ENCODE measurements at places on chromosomes 7 and 10. TPM values are rescaled to one million over a fixed set of nuclear protein-coding genes. Genes with fewer than 3 reads are reported as not detected.

DNA sequence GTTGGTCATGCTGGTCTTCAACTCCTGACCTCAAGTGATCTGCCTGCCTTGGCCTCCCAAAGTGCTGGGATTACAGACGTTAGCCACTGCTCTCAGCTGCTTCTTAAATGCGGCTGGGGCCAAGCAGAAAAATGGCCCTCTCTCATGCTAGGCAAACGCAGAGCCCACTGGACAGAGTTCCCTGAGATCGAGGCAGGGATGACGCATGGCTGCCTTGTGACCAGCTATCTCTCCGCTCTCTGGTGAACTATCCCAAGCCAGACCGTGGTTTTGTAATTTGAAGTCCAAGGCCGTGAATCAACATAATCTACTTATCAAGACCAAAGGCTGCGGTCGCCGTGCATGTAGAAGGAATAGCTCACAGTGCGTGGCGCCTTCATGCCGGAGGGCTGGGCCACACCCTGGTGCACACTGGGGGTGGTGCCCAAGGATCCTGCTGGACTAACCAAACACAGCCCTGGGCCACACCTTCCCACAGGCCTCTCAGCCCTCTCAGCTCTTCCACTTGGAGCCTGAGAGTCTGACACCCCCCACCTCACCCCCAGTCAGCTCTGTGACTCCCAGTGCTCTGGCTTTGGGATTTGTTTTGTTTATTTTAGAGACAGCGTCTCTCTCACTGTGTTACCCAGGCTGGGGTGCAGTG lies 88.1 kb upstream of the CUX1 start:
- peak overlapping the region; percentile 66 for H3K27ac ChIP-seq
- DNase-seq: peak; percentile 84
- H3K4me1 ChIP-seq: peaks cover 13% of the 10 kb centered on the region
- no peaks in the 10 kb centered on the region for H3K36me3 ChIP-seq

- H3K36me3 ChIP-seq: peaks cover 25% of the 10 kb centered on the region
- no peak overlapping the region for H3K27ac ChIP-seq
- H3K4me3 ChIP-seq: no peak overlapping the region
Observed at GRCh38 chr10:132702601-132703418, 83.1 kb downstream of the NKX6-2 start.

DNA sequence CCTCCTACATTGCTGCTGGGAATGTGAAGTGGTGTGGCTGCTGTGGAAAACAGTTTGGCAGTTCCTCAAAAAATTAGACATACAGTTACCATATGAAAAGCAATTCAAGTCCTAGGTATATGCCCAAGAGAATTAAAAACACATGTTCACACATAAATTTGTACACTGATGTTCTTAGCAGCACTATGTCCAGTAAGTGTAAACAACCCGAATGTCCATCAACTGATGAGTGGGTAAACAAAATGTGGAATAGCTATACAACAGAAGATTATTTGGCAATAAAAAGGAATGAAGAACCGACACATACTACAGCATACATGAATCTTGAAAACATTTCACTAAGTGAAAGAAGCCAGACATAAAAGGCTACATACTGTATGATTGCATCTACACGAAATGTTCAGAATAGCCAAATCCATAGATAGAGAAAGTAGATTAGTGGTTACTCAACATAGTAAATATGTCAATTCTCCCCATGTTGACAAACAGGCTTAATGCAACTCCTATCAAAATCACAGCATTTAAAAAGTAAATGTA lies 17.2 kb downstream of the CEP41 start:
- H3K4me3 ChIP-seq: no peak overlapping the region
- H3K36me3 ChIP-seq: no peaks in the 10 kb centered on the region
- no peaks in the 10 kb centered on the region for H3K27me3 ChIP-seq
- peaks cover 13% of the 10 kb centered on the region for H3K4me1 ChIP-seq
- DNase-seq: no peak
- no peak overlapping the region for H3K27ac ChIP-seq

DNA sequence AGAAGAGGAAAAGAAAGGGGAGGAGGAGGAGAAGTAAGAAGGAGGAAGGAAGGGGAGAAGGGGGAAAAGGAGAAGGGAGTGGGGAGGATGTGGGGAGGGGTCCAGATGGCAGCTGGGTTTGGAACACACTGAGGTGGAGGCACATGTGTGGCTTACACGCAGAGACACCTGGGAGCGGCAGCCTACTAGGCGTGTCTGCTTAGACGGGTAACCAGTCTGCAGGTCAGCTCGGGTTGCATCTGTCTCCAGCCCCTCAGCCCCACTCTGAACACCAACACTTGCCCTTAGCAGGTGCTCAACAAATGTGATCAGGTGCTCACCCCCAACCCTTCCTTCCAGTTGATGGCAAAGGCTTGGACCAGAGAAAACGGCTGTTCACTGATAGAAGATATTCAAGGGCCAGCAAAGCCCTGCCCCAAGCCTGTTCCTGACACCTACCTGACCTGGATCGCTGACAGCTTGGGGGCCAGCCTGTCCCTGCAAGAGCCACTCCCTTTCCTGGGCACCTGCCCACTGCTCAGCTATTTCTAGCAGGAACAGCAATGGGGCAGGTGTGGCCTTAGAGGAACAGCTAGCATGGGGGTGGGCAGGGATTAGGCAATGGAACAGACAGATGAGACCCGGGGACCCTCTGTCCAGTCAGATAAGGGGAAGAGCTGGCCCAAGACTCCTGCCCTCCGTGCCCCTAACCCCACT lies 70.5 kb downstream of the SH3PXD2A start:
- H3K4me1 ChIP-seq: peaks cover 32% of the 10 kb centered on the region
- H3K27ac ChIP-seq: no peak overlapping the region
- peak; percentile 87 for DNase-seq
- no peaks in the 10 kb centered on the region for H3K36me3 ChIP-seq

- no peak overlapping the region for H3K27ac ChIP-seq
- H3K4me1 ChIP-seq: no peaks in the 10 kb centered on the region
- no peaks in the 10 kb centered on the region for H3K36me3 ChIP-seq
- no peaks in the 10 kb centered on the region for H3K27me3 ChIP-seq
- no peak overlapping the region for H3K4me3 ChIP-seq
- no peak for DNase-seq
Observed at GRCh38 chr10:68633281-68633680, 73.1 kb downstream of the TET1 start.

- peaks cover 62% of the 10 kb centered on the region for H3K4me1 ChIP-seq
- no peak for DNase-seq
- H3K36me3 ChIP-seq: no peaks in the 10 kb centered on the region
- no peak overlapping the region for H3K4me3 ChIP-seq
- peak overlapping the region; percentile 18 for H3K27ac ChIP-seq
Observed at GRCh38 chr10:72310241-72310633, 36.5 kb downstream of the DDIT4 start.

- no peak overlapping the region for H3K27ac ChIP-seq
- no peaks in the 10 kb centered on the region for H3K36me3 ChIP-seq
- DNase-seq: no peak
- H3K4me1 ChIP-seq: no peaks in the 10 kb centered on the region
Observed at GRCh38 chr7:29243910-29244655, 49.5 kb downstream of the CHN2 start.

GRCh38 chr10:69360485-69361302 lies 56.0 kb downstream of the TACR2 start:
- DNase-seq: peak; percentile 85
- H3K27ac ChIP-seq: peak overlapping the region; percentile 74
- peaks cover 57% of the 10 kb centered on the region for H3K4me1 ChIP-seq
- peaks cover 41% of the 10 kb centered on the region for H3K36me3 ChIP-seq

DNA sequence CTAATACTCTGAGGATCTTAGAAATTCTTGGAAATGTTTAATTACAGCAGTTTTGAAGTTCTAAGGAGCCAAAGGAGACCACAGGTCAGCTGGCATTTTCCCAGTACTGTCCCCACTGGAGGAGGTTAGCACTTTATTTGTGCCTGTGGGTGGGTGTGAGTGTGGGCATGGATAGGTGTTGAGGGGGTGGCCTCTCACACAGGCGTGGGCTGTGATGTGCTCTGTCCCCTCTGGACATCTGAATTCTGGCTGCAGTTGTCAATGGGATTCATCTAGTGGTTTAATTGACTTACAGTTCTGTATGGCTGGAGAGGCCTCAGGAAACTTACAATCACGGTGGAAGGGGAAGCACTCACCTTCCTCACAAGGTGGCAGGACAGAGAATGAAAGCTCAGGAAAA lies 135.4 kb upstream of the NAMPT start:
- H3K4me3 ChIP-seq: no peak overlapping the region
- no peak for DNase-seq
- peaks cover 67% of the 10 kb centered on the region for H3K4me1 ChIP-seq
- no peaks in the 10 kb centered on the region for H3K27me3 ChIP-seq
- peak overlapping the region; percentile 77 for H3K27ac ChIP-seq

- no peaks in the 10 kb centered on the region for H3K27me3 ChIP-seq
- H3K27ac ChIP-seq: no peak overlapping the region
- no peak overlapping the region for H3K4me3 ChIP-seq
Observed at GRCh38 chr10:76116523-76116922, 685.1 kb downstream of the LRMDA start.

GRCh38 chr7:158014976-158015375 lies 572.6 kb downstream of the PTPRN2 start:
- no peak for DNase-seq
- no peaks in the 10 kb centered on the region for H3K27me3 ChIP-seq
- H3K27ac ChIP-seq: no peak overlapping the region
- no peaks in the 10 kb centered on the region for H3K36me3 ChIP-seq
- H3K4me1 ChIP-seq: peaks cover 10% of the 10 kb centered on the region

GRCh38 chr7:130095812-130096211 lies 25.5 kb downstream of the KLHDC10 start:
- no peaks in the 10 kb centered on the region for H3K36me3 ChIP-seq
- no peak overlapping the region for H3K4me3 ChIP-seq
- no peaks in the 10 kb centered on the region for H3K27me3 ChIP-seq
- H3K27ac ChIP-seq: no peak overlapping the region
- DNase-seq: no peak
- peaks cover 27% of the 10 kb centered on the region for H3K4me1 ChIP-seq

GRCh38 chr10:109837384-109837783 lies 85.9 kb downstream of the XPNPEP1 start:
- no peak overlapping the region for H3K27ac ChIP-seq
- H3K4me3 ChIP-seq: no peak overlapping the region
- H3K36me3 ChIP-seq: no peaks in the 10 kb centered on the region

- H3K27ac ChIP-seq: no peak overlapping the region
- no peaks in the 10 kb centered on the region for H3K27me3 ChIP-seq
Observed at GRCh38 chr7:43234073-43234472, 121.6 kb downstream of the HECW1 start.

DNA sequence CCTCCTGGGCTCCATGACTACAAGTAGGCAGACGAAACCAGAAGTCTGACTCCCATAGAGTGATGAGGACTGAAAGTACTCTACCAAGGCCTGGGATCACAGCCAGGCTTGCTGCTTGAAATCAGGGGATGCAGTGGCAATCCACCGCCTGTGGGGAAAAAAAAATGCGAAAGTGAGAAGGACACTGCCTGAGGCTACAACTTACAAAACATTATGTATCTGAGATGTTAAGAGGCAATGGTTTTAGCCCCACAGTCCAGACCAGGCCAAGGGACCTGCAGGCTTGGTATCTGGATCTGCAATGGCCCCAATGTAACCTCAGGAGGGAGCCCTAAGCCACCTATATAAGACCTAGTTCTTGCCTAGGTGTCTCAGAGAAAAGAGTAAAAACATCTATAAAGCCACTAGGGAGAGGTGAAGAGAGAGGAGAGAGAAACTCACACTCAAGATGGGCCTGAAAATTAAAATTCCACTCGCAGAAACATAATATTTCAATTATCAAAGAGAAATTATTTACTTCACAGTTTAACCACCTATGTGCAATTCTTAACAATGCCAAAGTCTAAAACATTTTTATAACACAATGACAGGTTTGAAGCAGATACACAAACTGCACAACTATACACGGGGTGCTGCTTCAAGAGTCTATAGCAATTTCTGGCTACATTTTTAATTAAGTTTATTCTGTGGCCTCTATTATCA lies 13.9 kb downstream of the DNAJC1 start:
- H3K27me3 ChIP-seq: no peaks in the 10 kb centered on the region
- H3K27ac ChIP-seq: no peak overlapping the region
- H3K4me3 ChIP-seq: no peak overlapping the region
- H3K4me1 ChIP-seq: no peaks in the 10 kb centered on the region
- peak; percentile 53 for DNase-seq

DNA sequence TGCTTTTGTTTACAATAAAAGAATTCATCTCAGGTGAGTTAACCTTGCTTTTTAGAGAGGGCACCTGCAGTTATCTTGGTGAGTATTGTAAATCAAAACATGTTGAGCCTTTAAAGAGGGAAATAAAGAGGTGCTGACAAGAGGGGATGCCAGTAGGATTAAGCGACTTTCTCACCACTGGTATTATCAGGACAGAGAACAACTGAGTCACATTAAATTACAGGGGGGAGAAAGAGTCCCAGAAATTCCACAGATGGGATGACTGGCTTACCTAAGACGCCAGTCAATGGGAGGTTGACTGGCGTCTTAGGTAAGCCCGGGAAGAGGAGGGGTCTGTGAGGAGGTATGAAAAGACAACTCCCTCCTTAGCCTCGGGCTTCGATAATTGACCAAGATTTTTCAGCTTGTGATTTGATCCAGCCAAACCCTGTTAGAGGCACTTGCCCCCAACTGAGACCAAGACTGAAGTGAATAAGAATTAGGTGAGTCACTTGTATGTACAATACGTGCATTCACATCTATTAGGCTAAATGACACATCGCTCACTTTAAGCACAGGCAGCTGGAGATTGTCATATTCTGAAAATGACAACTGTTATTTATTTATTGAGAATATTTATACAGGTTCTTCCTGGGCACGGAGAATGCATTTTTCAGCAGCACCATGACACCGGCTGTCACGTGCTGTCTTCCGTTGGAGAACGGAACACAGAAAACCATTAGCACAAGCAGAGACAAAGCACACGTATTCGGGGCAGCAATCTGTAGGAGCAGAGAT lies 117.6 kb downstream of the SEM1 start:
- no peaks in the 10 kb centered on the region for H3K27me3 ChIP-seq
- no peak overlapping the region for H3K27ac ChIP-seq
- no peaks in the 10 kb centered on the region for H3K4me1 ChIP-seq
- DNase-seq: no peak
- H3K36me3 ChIP-seq: no peaks in the 10 kb centered on the region

DNA sequence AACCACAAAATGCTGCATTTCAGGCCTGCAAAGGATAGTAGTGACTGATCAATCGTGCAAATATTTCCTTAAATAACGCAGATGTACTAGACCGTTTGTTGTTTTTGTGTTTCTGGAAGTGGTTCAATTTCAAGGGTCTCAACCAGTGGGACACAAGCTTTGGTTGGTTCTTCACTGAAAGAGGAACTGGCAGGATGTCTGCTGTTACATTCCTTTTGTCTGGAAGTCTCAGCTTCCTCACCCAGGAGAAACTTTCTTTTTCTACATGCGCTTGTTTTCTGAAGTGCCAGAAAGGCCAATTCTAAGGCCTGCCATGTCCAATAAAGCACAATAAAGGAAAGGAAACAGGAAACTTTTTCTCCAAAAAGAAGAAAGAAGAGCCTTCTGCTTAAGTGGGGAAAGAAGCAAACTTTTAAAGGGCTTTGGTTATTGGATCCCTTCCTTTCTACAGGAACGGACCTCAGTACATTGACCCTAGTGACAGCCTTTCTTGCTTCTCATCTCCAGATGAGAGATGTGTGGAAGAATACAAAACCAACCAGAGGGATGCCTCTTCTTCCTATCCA lies 4.1 kb downstream of the DKK1 start:
- H3K36me3 ChIP-seq: no peaks in the 10 kb centered on the region
- peaks cover 14% of the 10 kb centered on the region for H3K4me1 ChIP-seq
- peaks cover 15% of the 10 kb centered on the region for H3K27me3 ChIP-seq
- H3K4me3 ChIP-seq: no peak overlapping the region

Gene ITPRIP
- total RNA-seq: 37.0 TPM

Gene LRIT1
- not detected for total RNA-seq

Gene PTF1A
- total RNA-seq: not detected

Gene ITPRID1
- total RNA-seq: 0.59 TPM

Gene FGFR2
- 59.2 TPM for total RNA-seq

Gene VAX1
- total RNA-seq: not detected

Gene ARL4A
- 44.8 TPM for total RNA-seq

Gene RBP3
- not detected for total RNA-seq

Gene CHRM2
- 2.8 TPM for total RNA-seq

Gene CFAP70
- 11.3 TPM for total RNA-seq

Gene SCIN
- 21.1 TPM for total RNA-seq
